ENCODE measurements at places on chromosomes 7 and 10.

DNA sequence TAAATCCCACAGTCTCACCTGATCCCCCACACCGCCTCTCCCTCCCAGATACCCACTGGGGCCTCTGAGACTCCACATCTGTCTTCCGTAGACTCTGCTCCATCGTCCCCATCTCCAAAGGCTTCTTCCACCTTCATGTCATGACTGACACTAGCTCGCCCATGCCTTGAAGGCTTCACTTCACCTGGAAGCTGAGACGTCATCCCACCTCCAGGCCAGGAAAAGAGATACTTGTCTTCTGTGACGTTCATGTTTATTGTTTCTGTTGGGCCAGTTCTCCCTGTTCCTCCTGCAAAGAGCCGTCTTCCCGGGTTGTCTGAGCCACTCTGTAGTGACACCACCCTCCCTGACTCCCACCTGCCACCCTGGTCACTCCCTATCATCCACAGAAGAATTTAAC, 3.6 kb upstream of the ZNF862 start:
- no peak overlapping the region for H3K4me3 ChIP-seq
- no peak for DNase-seq
- peaks cover 6% of the 10 kb centered on the region for H3K4me1 ChIP-seq
- H3K27ac ChIP-seq = no peak overlapping the region
- H3K36me3 ChIP-seq = no peaks in the 10 kb centered on the region

DNA sequence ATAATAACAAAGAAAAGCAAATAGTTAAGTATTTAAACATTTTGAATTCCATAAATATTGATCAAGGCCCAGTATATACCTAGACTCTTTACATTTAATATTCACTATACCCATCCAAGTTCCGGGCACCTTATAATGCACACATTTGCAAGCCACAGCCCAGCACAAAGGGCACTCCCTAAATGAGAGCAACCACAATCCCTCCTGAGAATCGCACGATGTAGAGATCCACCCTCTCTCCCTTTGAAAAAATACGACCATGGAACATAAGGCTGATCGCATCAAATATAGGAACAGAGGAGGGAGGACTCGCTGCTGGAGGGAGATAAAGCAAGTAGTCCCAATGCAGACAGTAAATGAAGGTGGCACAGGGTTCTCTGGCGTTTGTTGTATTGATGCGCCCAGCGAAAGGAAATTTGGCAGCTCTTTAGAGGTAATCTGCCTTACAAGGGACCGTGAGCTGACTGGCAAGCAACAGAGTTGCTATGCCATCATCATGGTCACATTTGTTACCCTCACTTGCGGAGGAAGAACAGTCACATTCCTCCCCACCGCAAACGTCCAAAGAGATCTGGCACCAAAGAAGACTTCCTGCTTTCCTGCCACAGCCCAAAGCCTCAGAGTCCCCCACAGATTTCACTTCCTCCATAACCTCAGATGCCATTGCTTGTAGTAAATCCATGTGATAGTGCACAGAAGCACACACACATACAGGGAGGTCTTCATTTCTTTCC, 16.1 kb upstream of the TAS2R40 start:
- DNase-seq = peak; percentile 30
- no peak overlapping the region for H3K27ac ChIP-seq
- no peaks in the 10 kb centered on the region for H3K4me1 ChIP-seq

- no peaks in the 10 kb centered on the region for H3K36me3 ChIP-seq
- DNase-seq = no peak
- no peaks in the 10 kb centered on the region for H3K4me1 ChIP-seq
- peak overlapping the region; percentile 15 for H3K4me3 ChIP-seq
- H3K27ac ChIP-seq = peak overlapping the region; percentile 65
- no peaks in the 10 kb centered on the region for H3K27me3 ChIP-seq
These were observed 89.1 kb upstream of the IFRD1 start for GRCh38 chr7:112361154-112361553.

DNA sequence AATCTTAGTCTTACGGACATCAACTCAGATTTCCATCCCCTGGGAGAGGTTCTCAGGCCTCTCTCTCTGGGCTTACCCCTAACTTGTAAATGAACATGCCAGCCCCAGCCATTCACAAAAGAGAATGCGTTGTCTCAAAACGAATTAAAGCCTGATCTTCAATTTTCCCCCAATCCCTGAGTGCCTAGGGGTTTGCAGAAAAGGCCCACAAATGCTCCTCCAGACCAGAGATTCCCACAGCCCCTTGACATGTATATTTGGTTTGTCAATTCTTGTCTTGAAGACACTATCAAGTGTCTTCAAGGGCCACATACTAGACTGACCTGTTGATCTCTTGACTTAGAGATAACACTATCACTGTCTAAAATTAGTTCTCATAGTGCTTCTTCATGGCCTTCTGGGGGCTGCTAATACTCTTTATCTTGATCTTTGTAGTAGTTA, 11.9 kb upstream of the HOXA13 start:
- no peak for DNase-seq
- no peak overlapping the region for H3K4me3 ChIP-seq
- H3K4me1 ChIP-seq = no peaks in the 10 kb centered on the region
- peaks cover 79% of the 10 kb centered on the region for H3K27me3 ChIP-seq

DNA sequence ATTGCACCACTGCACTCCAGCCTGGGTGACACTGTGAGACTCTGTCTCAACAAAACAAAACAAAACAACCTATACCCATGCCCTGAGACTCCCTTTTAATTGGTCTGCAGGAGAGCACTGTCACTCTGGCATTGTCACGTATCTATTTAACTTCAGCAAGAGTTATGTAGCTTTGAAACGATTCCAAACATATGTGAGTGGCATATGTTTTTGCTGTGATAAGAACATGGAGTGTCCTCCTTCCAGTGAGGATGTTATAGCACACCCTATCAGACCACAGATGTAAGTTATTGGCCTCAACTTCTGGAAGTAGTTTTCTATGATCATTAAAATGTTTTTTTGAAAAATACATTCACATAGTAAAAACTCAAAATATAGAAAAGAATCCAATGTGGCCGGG, 15.5 kb upstream of the DNAJC12 start:
- H3K4me3 ChIP-seq = no peak overlapping the region
- no peaks in the 10 kb centered on the region for H3K27me3 ChIP-seq
- H3K27ac ChIP-seq = no peak overlapping the region

DNA sequence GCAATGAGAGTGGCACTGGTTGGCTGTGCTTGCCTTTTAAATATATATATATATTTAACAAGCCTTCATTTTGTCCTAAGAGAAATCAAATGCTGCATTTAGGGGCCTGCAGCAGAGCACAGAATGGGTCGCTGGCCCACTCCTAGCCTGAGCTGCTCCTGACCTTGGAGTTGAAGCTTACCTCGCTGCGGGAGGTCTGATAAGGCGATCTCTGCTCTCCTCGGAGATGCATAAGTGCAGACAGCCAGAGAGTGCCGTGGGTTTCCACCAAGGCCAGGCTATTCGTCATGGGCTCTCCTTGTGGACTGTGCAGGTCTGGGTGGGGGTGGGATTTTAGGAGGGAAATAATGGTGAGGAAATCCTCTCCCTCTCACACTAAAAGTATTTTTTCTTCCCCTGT, 99.5 kb upstream of the IKZF1 start:
- H3K27ac ChIP-seq = no peak overlapping the region
- H3K4me1 ChIP-seq = no peaks in the 10 kb centered on the region
- H3K4me3 ChIP-seq = no peak overlapping the region
- no peaks in the 10 kb centered on the region for H3K36me3 ChIP-seq

All from breast epithelium (tissue), 4 donors.